ENCODE measurements at places on chromosomes 2 and 18.
A peak's percentile ranks its signal among the peaks of the same experiment; 100 is the strongest.

DNA sequence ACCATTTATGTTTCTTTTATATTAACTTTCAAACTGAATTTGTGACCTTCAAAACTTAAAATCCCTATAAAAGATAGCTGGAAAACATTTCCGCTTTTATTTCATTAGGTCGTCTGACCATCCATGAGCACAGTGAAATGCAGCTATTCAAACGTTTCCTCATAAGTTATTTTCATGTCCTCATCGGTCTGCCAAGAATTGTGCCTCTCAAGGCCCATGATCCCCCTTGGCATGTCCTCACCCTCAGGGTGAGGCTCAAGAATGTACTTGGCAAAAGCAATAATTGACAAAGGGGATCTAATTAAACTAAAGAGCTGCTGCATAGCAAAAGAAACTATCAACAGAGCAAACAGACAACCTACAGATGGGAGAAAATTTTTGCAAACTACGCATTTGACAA lies 12.4 kb downstream of the SLC66A2 start:
- DNase-seq: no peak

GRCh38 chr18:67682516-67682915 lies 166.0 kb upstream of the DSEL start:
- no peak for DNase-seq

- no peak for DNase-seq
Observed at GRCh38 chr2:68340226-68341061, 20.7 kb upstream of the CNRIP1 start.

DNA sequence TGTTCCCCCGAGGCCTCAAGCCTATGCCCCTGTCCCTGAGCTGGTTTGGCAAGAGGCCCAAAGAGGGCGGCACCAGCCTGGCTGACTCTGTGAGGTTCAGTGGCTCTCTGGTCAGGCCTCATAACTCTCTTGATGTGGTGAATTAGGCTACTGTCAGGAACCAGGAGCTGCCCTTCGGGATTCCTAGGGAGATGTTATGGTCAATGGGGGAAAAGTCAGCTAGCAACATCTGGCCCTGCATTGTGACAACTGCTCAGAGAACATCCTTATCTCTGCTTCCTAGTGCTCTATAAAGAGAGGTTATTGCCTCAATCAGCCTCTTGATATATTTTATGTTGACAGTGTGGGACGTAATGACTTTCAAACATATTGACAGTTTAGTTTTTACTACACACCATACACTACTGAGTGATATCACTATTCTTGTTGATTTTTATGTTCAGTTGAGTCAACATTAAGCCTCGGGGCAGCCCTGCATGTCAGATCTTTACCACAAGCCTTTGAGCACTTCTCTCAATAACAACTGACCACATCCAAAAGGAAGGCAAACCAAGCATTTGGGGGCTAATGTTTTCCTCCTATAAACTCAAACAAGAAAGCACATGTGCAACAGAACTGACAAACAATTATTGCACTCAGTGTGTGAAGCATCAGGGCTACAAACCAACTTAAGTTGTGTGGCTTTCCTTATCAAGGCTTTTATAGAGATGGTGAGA lies 448.3 kb upstream of the SLC14A2 start:
- DNase-seq: peak; percentile 59

- DNase-seq: peak; percentile 86
Observed at GRCh38 chr2:168210895-168211570, 36.4 kb downstream of the STK39 start.

DNA sequence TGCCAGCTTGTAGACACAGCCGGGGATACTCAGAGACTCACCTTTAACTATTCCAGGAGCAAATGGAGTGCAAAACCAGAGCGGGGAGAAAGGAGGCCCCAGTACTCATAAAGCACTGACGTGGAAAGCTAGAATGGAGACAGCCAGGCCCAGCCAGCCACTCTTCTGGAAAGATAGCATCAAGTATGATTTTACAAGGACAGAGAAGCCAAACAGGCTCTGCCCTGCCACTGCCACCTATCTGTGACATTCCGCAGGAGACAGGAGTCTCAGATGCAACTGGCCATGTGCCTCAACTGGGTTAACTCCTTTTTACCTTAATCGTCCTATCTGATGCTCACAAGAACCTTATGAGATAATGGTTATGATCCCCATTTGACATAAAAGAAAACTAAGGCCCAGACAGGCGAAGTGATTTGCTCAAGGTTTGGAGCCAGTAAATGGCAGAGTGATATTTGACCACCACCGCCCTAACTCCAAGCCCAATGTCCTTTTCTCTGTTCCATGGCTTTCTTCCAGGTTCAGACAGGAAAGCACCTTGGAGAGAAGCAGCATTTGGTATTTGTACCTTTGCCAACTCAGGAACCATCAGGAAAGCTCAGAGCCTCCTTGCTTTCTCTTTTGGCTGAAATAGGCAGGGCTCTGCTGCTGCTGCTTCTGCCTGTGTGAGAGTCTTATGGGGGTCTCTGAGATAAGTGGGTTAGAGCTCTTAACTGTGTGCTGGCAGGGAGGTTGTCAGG lies 15.6 kb downstream of the KIF3C start:
- DNase-seq: no peak

- DNase-seq: no peak
Observed at GRCh38 chr2:50648041-50648700, 383.8 kb downstream of the NRXN1 start.

DNA sequence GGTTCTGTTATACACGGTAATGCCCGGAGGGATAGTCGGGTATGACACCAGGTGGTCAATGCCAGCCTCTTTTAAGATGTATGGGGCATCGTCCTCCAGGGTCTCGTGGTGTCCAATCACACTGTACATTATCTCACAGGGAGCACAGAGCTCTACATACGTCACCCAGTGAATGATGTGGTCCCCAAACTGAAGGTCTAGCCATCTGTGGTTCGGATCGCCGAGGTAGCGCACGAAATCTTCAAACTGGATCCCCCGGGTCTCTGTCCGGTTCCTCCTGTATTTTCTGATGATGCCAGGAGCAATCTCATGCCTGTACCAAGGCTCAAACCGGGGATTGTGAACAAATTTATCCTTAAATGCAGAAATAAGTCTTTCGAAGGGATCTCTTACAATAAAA lies 24.1 kb downstream of the CHST10 start:
- DNase-seq: no peak

GRCh38 chr2:50538147-50538546 lies 493.8 kb downstream of the NRXN1 start:
- no peak for DNase-seq

DNA sequence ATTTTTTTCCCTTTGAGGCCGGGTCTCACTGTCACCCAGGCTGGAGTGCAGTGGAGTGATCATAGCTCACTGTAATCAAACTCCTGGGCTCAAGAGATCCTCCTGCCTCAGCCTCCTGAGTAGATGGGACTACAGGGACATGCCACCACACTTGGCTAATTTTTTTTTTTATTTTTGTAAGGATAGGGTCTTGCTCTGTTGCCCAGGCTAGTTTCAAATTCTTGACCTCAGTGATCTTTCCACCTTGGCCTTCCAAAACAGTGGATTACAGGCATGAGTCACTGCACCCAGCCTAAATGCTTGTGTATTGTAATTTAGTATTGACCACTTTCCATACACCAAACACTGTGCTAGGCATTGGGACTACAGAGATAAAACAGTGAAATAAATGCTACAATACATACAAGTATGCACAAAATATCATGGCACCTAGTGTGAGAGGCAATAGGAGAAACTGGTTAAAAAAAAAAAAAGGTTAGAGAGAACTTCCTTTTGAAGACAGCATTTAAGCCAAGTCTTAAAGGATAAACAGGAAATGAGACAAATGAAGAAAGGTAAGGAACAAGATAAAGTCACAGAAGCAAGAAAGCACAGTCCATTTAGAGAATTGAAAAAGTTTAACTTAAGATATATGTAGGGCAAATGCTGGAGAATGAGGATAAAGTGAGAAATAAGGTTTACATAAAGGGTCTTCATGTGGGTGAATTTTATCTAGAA lies 113.4 kb downstream of the GORASP2 start:
- DNase-seq: no peak

GRCh38 chr2:118856978-118857676 lies 9.7 kb upstream of the EN1 start:
- DNase-seq: no peak

DNA sequence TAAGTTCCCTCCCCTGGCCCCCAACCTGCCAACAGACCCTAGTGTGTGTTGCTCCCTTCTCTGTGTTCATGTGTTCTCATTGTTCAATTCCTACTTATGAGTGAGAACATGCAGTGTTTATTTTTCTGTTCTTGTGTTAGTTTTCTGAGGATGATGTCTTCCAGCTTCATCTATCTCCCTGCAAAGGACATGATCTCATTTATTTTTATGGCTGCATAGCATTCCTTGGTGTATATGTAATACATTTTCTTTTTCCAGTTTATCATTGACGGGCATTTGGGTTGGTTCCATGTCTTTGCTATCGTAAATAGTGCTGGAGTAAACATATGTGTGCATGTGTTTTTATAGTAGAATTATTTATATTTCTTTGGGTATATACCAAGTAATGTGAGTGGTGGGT lies 602.2 kb downstream of the DSC3 start:
- peak; percentile 9 for DNase-seq

- DNase-seq: no peak
Observed at GRCh38 chr2:88897715-88898114, 206.2 kb downstream of the RPIA start.

DNA sequence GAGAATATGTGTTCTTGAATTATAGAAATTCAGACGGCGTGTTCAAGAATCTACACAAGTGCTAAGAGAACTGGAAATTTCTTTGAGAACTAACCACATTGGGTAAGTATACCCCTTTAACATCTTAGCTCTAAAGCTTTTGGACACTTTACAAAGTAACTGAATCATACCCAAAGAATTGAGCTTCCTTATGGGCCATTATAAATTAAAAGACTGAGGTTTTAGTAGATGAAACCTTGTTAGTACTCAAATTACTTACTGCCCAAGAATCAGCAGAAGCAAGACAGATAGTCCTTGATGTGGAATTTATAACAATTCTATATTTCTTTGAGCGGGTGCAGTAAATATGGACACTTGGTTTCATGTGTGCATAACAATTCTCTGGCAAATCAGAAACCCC lies 168.3 kb downstream of the PRPF40A start:
- DNase-seq: no peak

GRCh38 chr2:162731917-162732804 lies 106.4 kb downstream of the KCNH7 start:
- no peak for DNase-seq

GRCh38 chr2:61100801-61101200 lies 35.1 kb downstream of the SANBR start:
- peak; percentile 42 for DNase-seq

DNA sequence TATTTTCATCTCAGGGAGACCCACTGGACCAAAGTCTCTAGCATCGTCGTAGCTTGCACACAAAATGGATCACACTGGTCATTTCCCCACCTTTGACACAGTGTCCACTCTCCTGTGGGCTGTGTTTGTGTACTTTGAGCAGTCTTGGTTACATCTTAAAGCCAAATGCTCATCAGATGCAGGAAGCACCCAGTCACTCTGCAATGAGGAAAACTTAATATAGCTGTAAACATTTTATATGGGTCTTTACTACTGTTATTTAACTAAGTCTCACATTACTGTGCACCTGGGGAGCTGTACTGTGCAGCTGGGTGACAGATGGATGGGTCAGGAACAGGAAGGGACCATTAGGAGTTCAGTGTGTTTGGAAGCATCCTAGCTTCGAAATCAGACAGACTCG lies 109.0 kb upstream of the CXCR4 start:
- no peak for DNase-seq

GRCh38 chr2:165876712-165877111 lies 76.9 kb downstream of the TTC21B start:
- peak; percentile 15 for DNase-seq

GRCh38 chr2:238061315-238062202 lies 758 bp downstream of the SCLY start:
- DNase-seq: peak; percentile 37

- no peak for DNase-seq
Observed at GRCh38 chr2:125925891-125926546, 729.9 kb upstream of the GYPC start.

GRCh38 chr2:59093571-59093970 lies 852.4 kb upstream of the FANCL start:
- DNase-seq: no peak

GRCh38 chr2:108965540-108966289 lies 23.3 kb downstream of the EDAR start:
- DNase-seq: no peak

GRCh38 chr18:25737710-25738311 lies 352.6 kb downstream of the SS18 start:
- DNase-seq: peak; percentile 98

DNA sequence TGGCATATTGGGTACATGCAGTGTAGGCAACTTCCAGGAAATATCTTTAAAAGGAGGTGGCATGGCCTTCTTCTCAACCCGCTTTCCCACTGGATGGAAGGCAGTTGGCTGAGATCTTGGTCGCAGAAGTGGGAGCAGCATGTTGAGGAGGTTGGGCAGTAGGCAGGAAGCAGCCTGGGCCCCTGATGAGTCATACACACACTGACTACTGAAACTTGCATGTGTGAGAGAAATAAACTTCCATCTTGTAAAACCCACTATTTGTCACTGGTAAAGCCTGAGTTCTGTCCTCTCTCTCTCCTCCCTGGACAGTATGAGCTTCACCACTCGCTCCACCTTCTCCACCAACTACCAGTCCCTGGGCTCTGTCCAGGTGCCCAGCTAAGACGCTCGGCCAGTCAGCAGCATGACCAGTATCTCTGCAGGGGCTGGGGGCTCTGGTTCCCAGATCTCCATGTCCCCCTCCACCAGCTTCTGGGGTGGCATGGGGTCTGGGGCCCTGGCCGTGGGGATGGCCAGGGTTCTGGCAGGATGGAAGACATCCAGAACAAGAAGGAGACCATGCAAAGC lies 233.8 kb upstream of the SPRED2 start:
- peak; percentile 80 for DNase-seq

DNA sequence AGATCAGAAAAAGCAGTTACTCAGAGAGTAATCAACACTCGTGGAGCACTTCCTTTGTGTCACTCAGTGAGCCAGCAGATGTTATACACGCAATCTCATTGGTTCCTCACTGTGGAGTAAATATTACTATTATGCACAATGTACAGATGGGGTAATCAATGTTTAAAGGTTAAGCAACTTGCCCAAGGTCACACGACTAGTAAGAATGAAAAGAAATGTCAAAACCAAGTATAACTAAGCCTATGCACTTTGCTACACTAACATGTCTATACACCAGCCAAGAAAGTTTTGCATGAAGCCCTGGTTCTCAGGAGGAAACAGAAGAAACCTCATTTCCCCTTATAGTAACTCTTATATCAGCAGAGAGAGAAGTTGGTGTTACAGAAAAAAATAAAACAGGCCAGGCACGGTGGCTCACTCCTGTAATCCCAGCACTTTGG lies 5.4 kb downstream of the METTL21A start:
- no peak for DNase-seq

DNA sequence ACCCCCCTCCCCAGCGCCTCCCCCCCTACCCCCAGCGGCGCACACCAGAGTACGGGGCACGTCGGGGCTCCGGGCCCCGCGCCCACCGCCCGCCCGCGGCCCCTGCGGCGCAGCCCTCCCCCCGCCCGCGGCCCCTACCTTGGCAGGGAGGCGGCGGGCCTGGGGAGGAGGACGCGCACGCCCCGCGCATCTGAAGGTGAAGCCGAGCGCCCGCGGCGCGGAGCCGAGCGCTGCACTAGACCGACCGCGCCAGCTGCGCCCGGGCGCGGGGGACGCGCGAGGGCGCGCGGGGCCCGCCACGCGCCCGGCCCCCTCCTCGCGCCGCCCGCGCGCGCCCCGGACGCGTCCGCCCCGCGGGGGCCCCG lies at the start of gene ZNF516:
ZNF516 (minus strand) TSS at position 237 of the 365 bp plus-strand sequence. CDS start 52,188 bp downstream, outside the sequence.
- no peak for DNase-seq
